Hematopoietic multipotent progenitor cell (in vitro differentiated cells): ENCODE measurements at places on chromosomes 16 and 17.

DNA sequence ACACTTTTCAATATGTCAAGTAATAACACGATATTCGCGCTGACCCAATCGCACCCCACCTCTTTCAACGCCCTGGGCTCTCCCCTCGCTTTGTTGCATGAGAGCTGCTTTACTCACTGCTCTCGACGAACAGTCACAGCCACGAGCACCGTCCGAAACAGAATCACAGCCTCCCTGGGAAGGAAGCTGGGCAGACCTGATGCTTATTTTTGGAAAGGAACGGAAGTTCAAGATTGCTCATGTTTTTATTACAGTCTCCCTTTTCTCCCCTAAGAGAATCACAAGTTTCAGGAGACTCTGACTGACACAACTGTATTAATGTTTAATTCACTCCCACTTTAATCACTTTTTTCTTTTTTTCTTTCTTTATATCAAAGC lies 67.8 kb downstream of the ANKRD11 start:
- DNase-seq = no peak

DNA sequence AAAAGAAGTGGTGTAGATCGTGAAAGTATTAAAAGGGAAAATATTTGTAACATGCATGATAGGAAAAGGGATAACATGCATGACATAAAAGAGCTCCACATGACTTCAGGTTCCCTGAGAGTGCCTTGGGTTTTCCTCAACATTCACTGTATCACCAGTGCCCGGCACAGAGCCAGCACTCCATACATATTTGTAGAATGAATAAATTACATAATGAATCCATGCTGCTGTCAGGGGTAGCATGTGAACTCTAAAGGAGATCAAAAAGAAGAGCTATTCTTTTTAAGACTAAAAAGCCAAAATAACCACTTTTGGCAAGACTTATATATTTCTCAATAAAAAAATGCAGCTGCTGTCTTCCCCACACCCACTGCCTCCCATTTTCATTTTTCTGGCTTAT lies 2.7 kb upstream of the ZNF594 start:
- no peak for DNase-seq

GRCh38 chr17:27283060-27283459 lies 10.9 kb upstream of the WSB1 start:
- no peak for DNase-seq

DNA sequence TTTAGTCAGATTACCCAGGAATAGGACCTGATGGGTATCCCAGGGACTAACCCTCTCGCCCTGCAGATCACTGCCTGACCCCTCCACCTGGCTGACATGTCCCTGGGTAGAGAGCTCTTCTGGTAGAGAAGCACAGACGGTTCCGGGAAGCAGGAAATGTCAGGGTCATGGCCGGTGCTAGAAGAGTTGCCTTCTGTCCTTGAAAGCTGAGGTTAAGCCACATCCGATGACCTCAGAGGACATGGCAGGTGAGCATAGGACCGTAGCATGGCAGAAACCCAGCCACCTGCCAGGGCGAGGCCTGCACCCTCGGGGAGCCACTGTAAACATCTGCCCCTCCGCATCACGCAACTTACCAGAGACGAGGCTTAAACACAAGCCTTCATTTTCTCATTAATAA lies 483.7 kb downstream of the SOX9 start:
- no peak for DNase-seq

- no peak for DNase-seq
Measured at GRCh38 chr17:70298929-70299531, 129.7 kb downstream of the KCNJ2 start.

DNA sequence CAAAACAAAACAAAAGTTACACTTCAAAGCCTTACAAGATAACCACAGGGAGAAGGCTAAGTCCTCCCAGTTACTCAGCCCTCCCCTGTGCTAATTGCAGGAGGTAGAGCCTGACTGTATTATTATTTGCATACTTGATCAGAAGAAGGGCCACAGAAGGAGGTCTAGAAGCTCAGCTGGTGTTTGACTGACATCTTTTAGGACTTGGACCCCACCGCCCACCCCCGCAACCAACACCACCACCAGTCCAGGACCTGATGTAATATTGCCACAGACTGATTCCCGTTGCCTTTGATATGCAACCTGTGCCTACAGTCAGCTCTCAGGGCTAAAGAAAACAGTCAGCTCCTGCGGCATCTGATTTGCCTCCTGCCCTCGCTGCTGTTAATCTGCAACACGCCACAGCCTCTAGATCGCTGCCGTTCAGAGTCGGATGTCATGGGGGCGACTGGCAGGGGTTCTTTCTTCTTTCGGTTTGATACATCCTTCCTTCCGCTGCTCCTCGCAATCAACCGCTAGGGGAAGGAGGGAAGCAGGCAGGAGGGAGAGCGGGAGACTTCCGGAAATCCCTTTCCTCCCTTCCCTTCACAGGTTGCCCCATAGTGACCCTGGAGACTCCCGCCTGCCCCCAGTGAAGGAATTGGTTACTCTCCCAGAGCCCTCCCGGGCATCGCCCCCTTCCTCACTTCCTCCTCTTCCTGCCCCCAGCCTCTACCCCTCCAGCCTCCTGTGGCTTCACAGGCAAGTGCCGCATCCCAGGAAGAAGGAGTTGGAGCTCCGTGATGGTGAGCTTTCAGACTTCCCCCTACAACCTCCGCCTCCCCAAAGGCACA lies 90.5 kb upstream of the SOX9 start:
- DNase-seq = peak; percentile 7

DNA sequence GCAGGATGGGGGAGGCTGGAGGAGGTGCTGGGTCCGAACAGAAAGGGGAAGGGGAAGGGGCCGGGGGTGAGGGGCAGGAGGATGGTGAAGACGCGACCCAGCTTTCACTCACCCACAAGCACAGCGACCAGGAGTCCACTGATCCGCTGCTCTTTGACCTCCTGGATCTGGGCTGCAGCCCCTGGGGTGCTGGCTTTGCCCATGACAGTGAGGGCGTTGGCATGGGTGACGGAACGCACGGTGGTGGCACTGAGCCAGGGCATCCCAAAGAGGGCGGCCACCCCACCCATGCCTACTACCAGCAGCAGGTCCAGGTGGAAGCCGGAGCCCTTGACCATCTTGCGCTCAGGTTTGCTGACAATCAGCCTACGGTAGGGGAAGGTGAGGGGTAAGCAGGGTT lies 14.9 kb downstream of the SLC4A1 start:
- DNase-seq = no peak

- DNase-seq = no peak
Measured at GRCh38 chr16:10931134-10931533, 11.1 kb downstream of the DEXI start.

- DNase-seq = no peak
Measured at GRCh38 chr17:1493291-1493980, 950 bp upstream of the MYO1C start.

DNA sequence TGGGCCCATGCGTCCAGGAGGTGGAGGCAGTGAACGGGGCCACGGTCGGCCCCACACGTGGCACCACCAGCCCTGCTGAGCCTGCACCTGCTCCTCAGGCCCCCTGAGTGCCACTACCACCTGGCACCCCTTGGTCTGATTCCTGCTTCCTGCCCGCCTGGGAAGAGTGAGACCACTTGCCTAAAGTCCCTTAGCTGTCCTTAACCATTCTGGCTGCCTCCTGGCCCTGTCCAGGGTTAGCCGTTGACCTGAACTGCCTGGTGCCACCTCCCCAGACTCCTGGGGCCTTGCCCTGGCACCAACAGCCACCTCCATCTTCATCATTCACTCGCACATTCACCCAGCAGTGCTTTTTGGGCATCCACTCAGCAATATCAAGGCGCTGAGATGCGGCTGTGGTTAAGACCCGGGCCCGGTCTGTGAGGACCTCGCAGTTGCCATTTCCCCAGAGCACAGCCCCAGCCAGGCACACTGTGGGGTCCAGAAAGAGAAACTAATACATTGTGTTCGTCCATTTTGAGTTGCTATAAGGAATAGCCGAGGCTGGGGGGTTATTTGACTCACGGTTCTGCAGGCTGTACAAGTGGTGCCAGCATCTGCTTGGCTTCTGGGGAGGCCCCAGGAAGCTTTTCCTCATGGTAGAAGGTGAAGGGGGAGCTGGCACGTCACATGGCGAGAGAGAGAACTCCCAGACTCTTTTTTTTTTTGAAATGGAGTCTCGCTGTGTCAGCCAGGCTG lies 318.4 kb downstream of the SEC14L1 start:
- no peak for DNase-seq

GRCh38 chr17:17241656-17242055 lies 4.7 kb upstream of the FLCN start:
- no peak for DNase-seq

DNA sequence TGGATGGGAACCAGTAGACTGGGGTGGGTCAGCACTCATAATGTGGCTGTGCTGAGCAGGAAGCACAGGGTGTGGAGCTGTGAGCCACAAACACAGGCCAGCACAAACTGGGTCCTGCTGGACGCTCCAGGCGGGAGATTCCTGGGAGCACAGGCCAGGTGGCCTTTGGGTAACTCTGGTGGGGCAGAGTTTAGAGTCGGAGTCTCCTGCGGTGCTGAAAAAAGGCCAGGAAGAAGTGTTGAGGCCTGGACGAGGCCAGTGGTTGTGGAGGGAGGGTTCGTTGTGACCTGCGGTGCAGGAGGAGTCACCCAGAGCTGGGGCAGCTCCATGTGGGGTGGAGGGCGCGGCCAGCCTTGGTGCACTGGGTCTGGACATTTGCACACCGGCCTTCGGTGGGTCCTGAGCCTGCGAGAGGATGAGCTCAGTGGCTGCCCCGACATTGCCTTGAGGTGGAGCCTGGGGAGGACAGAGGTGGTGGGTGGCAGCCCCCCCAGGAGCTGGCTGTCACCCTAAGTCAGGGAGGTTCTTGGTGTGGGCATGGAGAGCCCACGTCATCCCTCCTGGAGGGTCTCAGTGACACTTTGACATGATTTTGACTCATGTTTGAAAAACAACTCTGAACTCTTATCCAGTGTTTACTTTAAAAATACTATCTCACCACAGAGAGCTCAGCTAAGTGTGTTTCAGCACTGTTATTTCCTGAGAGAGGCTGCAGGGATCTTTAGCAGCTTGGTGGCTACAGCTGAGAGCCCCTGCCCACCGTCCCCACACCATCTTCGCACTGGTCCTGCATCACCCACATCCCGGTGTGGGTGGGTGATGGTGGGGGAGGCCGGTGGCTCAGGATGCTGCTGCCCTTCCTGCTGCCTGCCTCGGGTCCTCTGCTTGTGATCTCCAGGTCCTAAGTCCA lies 98.7 kb downstream of the NPIPB11 start:
- DNase-seq = no peak

DNA sequence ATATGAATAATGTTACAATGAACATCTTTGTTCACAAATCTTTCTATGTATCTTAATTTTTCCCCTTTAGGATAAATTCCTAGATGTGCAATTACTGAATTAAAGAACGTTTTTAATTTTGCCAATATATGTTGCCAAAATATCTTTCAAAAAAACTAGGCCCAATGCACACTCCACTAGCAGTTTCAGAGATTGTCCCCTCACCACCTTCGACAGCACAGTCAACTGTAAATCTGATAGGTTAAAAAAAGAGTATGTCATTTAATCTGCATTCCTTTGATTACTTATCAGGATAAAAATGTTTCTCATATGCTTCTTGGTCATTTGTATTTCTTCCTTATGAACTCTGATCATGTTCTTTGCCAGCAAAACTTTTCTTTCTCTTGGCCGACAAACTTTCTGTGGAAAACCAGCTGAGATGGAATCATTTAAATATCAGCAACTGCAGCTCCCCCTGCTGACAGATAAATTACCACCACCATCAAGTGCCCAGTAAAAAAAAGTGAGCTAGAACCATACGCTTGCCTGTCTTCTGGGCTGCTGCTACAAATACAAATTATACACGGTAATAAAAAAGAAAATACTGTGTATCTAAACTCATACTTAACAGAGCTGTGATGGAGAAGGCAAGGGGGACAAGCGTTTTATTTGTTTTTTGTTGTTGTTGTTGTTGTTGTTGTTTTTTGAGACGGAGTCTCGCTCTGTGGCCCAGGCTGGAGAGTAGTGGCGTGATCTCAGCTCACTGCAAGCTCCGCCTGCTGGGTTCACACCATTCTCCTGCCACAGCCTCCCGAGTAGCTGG lies 19.6 kb upstream of the KANSL1 start:
- DNase-seq = peak; percentile 92

- no peak for DNase-seq
Measured at GRCh38 chr17:36816907-36817288, 120.4 kb upstream of the LHX1 start.

GRCh38 chr16:88465387-88465983 lies 12.4 kb downstream of the ZFPM1 start:
- DNase-seq = no peak

DNA sequence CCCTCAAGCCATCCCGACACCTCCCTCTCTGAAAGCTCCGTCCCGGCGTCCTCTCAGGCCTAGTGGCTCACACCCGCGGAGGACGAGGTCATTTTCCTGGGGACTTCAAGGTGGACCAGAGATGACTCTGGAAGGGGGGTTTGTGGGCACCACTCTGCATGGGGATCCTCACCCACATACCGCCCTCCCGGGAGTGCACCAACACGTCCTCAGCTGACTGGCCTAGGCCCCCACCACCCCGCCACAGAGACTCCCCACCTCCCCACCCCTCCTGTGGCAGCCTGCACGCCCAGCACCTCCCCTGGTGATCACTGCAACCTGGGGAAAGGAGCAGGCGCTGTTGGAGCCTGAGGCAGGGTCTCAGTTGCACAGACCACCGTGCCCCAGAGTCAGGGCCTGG lies 2.4 kb upstream of the SOX8 start:
- DNase-seq = no peak

- no peak for DNase-seq
Measured at GRCh38 chr16:8946544-8946943, 17.2 kb downstream of the USP7 start.

- peak; percentile 88 for DNase-seq
Measured at GRCh38 chr16:660459-661183, 7.3 kb upstream of the RHOT2 start.

GRCh38 chr16:58421059-58421458 lies 28.8 kb downstream of the GINS3 start:
- DNase-seq = no peak
